ENCODE measurements at places on chromosomes 4 and X.

- DNase-seq = no peak
Observed at GRCh38 chr4:33482773-33483172, 2761.5 kb downstream of the ARAP2 start.

DNA sequence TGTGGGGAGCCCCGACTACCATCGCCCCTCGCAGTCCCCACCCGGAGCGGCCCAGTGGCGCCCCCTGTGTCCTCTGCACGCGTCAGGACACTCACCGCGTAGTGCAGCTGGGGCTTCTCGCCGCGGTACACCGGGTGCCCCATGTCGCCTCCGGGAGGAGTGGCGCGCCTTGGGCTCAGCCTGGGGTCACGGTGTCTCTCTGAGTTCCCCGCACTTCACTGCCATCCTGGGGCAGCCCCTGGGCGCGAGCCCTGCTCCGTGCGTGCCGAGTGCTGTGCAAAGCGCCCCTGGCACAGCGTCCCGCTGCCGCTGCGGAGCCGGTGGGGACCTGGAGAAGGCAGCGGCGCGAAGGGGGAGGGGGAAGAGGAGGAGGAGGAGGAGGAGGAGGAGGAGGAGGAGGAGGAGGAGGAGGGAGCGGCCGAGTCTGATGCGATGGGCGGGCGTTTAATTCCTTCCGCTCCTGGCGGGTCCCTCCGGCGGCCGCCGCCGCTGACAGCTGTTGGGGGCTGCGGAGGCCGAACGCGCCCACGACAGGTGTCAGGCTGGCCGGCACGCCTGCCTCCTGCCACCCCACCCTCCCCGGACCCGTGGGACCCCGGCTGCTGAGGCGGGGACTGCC lies 134.3 kb downstream of the AMELX start:
- DNase-seq = peak; percentile 36

DNA sequence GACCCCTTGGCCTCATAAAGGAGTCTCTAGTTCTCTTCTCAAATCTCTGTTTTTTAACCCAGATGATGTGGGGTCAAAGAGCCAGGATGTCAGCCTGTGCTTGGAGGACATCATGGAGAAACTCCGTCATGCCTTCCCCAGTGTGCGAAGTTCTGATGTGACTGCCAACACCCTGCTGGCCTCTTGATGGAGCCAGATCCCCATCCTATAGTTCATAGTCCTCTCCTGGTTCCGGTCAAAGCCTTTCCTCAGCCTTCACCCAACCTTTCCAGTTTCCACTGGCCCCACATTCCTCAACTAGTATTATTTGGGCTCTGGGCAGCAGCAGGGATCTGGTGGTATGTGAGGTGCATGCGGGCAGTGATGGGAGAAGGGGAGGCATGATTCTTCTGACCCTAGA lies 30.7 kb downstream of the TAF7L start:
- DNase-seq = no peak

DNA sequence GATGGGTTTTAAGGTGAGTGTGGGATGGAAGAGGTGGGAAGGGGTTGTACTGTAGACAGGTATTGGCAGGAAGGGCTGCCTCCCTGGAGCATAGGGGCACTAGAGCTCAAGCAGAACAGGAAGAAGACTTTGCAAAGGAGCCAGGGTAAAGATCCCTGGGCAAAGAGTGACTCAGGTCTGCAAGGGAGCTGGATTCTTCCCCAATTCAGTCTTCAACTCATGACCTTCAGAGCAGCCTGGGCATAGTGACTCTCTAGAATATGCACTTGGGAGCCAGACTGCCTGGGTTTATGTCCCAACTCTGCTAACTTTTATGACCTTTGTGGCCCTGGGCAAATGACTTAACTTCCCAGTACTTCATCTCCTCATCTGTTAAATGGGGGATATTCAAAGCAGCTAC lies 4.0 kb downstream of the LONRF3 start:
- peak; percentile 10 for DNase-seq

DNA sequence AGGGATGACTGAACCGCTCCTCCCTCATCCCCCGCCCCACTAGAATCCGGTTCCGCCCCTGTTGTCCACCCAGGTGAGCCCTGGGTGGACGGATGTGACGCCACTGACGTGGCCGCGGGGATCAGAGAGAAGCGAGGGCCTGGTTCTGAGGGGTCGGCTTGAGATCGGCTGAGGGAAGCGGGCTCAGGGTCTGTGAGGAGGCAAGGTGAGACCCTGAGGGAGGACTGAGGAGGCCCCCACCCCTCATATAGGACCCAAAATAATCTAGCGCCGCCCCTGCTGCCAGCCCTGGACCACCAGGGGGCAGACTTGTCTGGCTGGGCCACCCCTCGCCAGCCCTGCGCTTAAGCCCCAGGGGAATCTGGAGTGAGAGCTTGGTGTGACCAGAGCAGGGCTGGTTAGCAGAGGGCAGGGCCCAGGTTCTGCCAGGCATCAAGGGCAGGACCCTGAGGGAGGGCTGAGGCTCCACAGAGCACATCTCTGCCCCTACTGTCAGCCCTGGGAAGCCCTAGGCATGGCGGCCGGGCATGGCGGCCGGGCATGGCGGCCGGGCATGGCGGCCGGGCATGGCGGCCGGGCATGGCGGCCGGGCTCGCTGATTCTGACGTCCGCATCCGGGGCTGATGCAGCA lies at the start of gene MAGEA8:
MAGEA8 (plus strand) TSS at position 103 of the 631 bp plus-strand sequence. CDS start 3,090 bp downstream, outside the sequence.
- DNase-seq = no peak

DNA sequence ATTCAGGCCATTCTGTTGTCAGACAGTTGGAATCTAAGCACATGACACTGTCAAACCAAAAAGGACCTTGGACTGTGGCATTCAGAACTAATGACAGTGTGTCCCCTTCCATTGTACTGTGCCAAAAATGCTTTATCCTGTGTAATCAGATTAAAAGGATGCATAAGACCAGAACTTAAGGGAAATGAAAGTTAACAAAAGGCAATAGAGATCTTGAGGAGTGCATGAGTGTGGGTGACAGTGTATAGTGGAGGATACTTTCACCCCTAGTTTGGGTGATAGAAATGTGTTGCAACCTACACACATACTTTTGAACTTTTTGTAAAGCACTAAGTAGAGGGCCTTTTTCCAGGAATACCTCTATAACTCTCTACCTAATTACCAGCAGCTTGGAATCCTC lies 4.5 kb downstream of the CYSLTR1 start:
- DNase-seq = no peak

GRCh38 chr4:170386511-170386910 lies 296.8 kb upstream of the AADAT start:
- no peak for DNase-seq

DNA sequence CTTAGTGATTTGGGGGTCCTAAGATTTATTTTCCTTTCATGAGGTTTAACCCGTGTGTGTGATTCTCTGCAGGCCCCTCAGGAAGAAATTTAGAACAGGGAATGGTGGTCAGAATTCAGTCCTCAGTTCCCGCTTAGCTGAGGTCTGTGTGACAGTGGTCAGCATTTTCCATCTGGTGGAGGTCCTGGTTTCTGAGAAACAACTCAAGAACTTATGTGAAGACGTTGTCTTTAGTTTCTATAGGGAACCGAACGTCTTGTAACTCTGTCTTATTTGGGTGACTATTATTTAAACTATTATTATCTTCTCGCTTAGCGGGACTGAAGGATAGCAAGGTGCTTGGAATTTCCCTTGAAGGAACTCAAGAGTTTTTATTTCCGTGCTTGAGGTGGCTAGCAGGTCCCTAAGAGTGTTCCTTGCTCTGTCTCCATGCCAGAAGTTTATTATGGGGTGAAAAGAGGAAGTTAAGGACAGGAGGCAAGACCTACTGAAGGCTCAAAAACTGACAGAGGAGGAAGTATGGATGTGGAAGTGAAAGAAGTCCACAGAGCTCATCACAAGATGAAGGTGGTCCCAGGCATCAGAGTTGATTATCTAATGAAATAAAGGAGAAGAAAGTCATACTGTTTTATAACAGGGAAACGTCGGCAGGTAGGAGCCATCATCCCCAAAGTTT lies 9.4 kb downstream of the MGST2 start:
- peak; percentile 88 for DNase-seq

DNA sequence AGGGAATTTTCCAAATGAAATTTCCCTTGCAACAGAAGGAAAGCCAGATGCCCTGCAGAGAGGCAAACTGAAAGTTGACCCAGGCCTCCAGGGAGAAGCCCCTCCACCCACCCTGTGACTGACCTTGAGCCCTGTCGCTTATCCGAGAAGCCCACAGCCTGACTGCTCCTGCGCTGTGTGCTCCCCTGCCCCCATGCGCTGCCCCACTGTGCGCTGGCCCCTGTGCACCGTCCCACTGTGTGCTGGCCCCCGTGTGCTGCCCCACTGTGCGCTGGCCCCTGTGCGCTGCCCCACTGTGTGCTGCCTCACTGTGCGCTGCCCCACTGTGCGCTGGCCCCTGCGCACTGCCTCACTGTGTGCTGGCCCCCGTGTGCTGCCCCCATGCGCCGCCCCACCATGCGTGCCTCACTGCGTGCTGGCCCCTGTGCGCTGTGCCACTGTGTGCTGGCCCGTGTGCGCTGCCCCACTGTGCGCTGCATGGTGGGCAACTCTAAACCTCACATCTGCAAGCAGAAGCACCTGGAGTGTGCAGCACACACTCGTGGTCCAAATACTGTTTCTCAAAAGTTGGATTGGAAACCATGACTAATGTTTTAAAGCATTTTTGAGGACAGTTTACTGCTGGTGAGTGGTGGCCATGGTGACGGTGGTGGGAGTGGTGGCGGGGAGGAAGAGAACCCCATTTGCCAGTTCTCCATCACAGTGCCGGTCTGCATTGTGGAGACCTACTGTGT lies 8.3 kb upstream of the GRPEL1 start:
- peak; percentile 60 for DNase-seq

- DNase-seq = no peak
Observed at GRCh38 chr4:7938266-7938608, 1.4 kb downstream of the AFAP1 start.

GRCh38 chr4:152643153-152644035 lies 36.4 kb downstream of the TMEM154 start:
- DNase-seq = peak; percentile 47

GRCh38 chr4:46386570-46386969 lies 3.4 kb downstream of the GABRA2 start:
- no peak for DNase-seq

GRCh38 chr4:42654631-42655268 lies 2.2 kb downstream of the ATP8A1 start:
- DNase-seq = peak; percentile 76

DNA sequence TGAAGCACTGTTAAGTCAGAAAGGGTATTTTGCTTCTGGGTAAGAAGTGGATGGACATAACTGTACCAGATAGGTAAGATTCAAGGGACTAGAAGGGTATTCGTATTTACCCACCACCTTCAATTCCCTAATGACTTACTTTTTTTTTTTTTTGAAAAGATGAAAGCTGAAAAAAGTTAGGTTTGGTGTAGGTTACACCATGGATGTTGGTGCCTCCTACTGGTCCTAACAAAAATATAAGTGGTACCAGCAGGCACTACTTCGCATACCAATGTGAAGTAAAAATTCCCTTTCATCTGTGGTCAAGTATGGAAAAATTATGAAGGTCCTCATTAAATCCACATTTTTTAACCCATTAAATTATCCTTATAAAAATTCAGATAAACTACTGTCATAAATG lies 7.2 kb downstream of the ANKRD17 start:
- DNase-seq = peak; percentile 43

DNA sequence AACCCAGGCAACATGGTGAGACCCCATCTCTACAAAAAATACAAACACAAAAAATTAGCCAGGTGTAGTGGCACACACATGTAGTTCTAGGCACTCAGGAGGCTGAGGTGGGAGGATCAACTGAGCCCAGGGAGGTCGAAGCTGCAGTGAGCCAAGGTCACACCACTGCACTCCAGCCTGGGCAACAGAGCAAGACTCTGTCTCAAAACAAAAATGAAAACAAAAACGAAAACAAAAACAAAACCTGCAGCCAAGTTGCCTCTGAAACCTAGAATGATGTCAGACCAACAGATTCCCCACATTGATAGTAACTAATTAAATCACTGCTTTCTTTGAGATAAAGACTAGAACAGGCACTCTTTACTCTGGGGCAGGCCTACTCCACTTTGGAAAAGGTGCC lies 104.5 kb downstream of the AMELX start:
- no peak for DNase-seq

DNA sequence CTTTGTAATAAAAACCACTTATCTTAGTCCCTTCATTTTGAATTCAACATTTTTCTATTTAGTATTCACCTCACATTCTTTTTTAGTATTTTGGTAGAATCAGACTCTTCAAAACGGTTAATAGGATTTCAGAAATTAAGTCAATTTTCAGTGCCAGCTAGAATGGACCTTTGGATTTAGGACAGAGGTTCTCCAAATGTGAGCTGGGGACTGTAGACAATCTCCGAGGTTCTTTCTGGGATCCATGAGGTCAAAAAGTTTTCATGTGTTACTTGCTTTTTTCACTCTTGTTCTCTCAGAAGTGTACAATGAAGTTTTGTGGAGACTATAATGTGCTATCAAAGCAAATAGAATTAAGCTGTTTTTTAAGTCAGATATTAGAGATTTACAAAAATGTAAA lies 2.3 kb upstream of the UGDH start:
- no peak for DNase-seq

GRCh38 chr4:156799121-156799589 lies 172.4 kb downstream of the PDGFC start:
- DNase-seq = no peak

- DNase-seq = no peak
Observed at GRCh38 chr4:165774326-165774725, 98.7 kb upstream of the TLL1 start.

- DNase-seq = no peak
Observed at GRCh38 chrX:110373310-110373709, 14.7 kb downstream of the RTL9 start.

DNA sequence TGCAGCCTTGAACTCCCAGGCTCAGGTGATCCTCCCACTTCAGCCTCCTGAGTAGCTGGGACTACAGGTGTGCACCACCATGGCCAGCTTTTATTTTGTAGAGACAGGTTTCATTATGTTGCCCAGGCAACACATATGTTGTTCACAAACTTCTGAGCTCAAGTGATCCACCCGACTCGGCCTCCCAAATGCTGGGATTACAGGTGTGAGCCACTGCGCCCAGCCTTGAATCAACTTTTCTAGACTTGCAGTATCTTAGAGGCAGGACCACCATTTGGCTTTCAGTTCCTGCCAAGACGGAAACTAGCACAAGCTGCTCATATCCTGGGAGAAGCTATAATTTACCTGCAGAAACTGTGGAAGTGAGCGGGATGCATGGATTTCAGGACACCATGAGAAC lies 19.9 kb downstream of the NAT8L start:
- DNase-seq = no peak

DNA sequence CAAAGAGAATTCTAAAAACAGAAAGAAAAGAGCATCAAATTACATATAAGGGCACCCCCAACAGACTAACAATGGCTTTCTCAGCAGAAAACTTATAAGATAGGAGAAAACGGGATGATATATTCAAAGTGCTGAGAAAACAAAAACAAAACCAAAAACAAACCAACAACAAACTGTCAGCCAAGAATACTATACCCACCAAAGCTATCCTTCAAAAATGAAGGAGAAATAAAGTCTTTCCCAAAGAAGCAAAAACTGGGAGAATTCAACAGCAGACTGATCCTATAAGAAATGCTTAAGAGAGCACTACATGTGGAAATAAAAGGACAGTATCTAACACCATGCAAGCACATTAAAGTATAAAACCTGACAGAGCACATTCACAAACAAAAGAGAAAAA lies 168.6 kb downstream of the NEK1 start:
- DNase-seq = peak; percentile 2

Data from common myeloid progenitor, CD34-positive (primary cell).